ENCODE measurements at places on chromosomes 13 and 19. TPM values are rescaled to one million over a fixed set of nuclear protein-coding genes. Genes with fewer than 3 reads are reported as not detected.

Gene LILRB1
- not detected for total RNA-seq

Gene CEACAM5
- total RNA-seq: not detected

Gene SULT2B1
- not detected for total RNA-seq

Gene RUVBL2
- total RNA-seq: 170 TPM

Gene CPAMD8
- total RNA-seq: 1.6 TPM

Gene IGFLR1
- 1.8 TPM for total RNA-seq

Gene SYDE1
- 12.9 TPM for total RNA-seq

Gene PAN3
- total RNA-seq: 37.7 TPM

Gene PSG7
- total RNA-seq: not detected

Gene ZNF563
- 12.8 TPM for total RNA-seq

Gene PALM3
- 0.70 TPM for total RNA-seq

Gene PRODH2
- total RNA-seq: 0.20 TPM

Gene SPRED3
- 1.4 TPM for total RNA-seq

Gene TSC22D1
- total RNA-seq: 259 TPM

Gene SYNGR4
- not detected for total RNA-seq

Gene CACNG8
- total RNA-seq: 0.17 TPM

Gene NCR1
- not detected for total RNA-seq

Gene TRIM13
- 26.9 TPM for total RNA-seq

Gene MEIS3
- total RNA-seq: 3.6 TPM

Gene ZNF317
- 28.3 TPM for total RNA-seq

Gene ZNF708
- 5.4 TPM for total RNA-seq

Gene DCT
- 0.05 TPM for total RNA-seq

Gene EDDM13
- total RNA-seq: not detected

Gene MBD3L3
- total RNA-seq: not detected

Gene ZNF274
- total RNA-seq: 15.9 TPM

Gene ZNF382
- total RNA-seq: 5.6 TPM

Gene ETV2
- total RNA-seq: not detected

Gene ENOX1
- total RNA-seq: 0.52 TPM

Gene SIGLEC5
- total RNA-seq: not detected

Gene FRY
- total RNA-seq: 16.2 TPM

Gene ZNF284
- 2.1 TPM for total RNA-seq

Gene DHDH
- total RNA-seq: 1.7 TPM

Gene PSPN
- 0.69 TPM for total RNA-seq

Gene SBSN
- total RNA-seq: not detected

Gene ELAVL1
- total RNA-seq: 44.5 TPM

Gene IGSF23
- total RNA-seq: 2.7 TPM

Gene NLRP11
- not detected for total RNA-seq

Gene RGS9BP
- total RNA-seq: not detected

Gene PEX11G
- 6.9 TPM for total RNA-seq

Gene TSSK6
- total RNA-seq: 3.0 TPM

Gene CUL4A
- 130 TPM for total RNA-seq

Gene COL5A3
- total RNA-seq: not detected

Gene TINCR
- total RNA-seq: not detected

Gene NAXD
- 30.5 TPM for total RNA-seq

Gene ZNF726
- 3.8 TPM for total RNA-seq

Gene CRX
- total RNA-seq: not detected

Gene ZNF235
- total RNA-seq: 2.8 TPM

Gene CDC16
- total RNA-seq: 47.6 TPM

Gene RAB11B
- 151 TPM for total RNA-seq

Gene FXYD7
- not detected for total RNA-seq

Gene DKKL1
- total RNA-seq: 0.35 TPM

Gene PSG4
- 22.4 TPM for total RNA-seq

Gene SSC5D
- total RNA-seq: 69.4 TPM

Measured in renal cortical epithelial cell (primary cell).